ENCODE measurements at places on chromosomes 11 and 22. TPM values are rescaled to one million over a fixed set of nuclear protein-coding genes. Genes with fewer than 3 reads are reported as not detected.

Gene LMO2
- total RNA-seq = 0.44 TPM

Gene CNTN5
- not detected for total RNA-seq

Gene VPREB1
- total RNA-seq = not detected

Gene OR10G6
- not detected for total RNA-seq

Gene KRTAP5-1
- not detected for total RNA-seq

All from activated naive CD8-positive, alpha-beta T cell treated with anti-CD3 and anti-CD28 coated beads, Interleukin-2, amount 10 ng/mL, durations not matched to agents 7 days and 5 days (primary cell).